ENCODE measurements at places on chromosomes 2 and 18.

DNA sequence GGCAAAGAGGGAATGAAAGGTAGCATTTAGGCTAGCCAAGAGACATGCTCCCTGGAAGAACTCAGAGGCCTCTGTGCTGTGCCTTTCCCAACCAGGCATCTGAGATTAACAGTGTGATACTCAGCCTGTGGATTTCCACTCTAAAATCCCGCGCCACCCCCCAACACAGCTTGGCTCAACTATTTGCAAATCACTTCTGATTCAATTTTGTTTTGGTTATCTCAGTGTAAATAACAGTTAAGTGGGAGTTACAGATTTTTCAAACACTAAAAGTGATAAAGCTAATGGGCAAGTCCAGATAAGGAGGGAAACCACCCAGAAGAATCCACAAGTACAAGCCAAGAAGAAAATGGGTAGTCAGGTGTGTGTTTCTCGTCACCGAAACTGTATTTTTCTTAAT is 1.4 kb upstream of the NRP2 start:
- no peak for DNase-seq

- no peak for DNase-seq
Observed at GRCh38 chr2:187129868-187130267, 280.9 kb upstream of the ZSWIM2 start.

- DNase-seq: no peak
Observed at GRCh38 chr18:38664929-38665328, 1099.3 kb upstream of the CELF4 start.

DNA sequence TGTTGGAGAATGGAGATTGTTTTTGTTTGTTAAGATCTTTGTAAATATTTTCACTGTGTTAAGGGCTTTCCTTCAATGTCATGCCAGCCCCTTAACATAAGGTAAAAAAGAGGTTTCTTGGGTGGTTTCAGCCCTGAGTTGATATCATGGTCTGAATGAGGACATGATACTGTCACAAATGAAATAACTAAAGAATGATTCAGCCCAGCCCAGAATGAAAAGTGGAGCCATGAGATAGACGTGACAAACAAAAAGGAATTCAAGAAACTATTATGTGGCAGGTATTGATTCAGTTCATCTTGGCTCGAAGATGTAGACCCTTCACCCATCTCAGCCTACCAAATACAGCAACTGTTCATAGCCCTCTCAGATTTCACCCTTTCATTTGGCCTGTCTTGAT is 88.6 kb upstream of the TTN start:
- DNase-seq: peak; percentile 27

DNA sequence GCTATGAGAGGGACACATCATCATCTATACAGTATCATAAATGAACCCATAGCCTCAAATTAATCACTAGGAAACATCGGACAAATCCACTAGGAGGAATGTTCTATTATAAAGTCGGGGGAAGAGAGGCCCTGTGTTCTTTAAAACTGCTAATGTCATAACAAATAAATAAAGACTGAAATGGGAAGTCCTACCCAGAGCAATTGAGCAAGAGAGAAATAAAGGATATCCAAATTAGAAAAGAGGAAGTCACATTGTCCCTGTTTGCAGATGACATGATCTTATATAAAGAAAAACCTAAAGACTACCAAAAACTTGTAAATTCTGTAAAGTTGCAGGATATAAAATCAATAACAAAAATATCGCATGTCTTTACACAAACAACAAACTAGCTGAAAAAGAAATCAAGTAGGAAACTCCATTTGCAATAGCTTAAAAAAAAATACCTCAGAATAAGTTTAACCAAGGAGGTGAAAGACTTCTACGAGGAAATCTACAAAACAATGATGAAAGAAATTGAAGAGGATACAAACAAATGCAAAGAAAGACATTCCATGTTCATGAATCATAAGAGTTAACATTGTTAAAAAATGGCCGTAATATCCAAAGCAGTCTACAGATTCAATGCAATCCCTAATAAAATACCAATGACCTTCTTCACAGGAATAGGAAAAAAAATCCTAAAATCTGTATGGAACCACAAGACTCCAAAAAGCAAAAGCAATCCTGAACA is 30.6 kb downstream of the RTN4 start:
- DNase-seq: peak; percentile 77
